ENCODE measurements at places on chromosomes 16 and 17.

DNA sequence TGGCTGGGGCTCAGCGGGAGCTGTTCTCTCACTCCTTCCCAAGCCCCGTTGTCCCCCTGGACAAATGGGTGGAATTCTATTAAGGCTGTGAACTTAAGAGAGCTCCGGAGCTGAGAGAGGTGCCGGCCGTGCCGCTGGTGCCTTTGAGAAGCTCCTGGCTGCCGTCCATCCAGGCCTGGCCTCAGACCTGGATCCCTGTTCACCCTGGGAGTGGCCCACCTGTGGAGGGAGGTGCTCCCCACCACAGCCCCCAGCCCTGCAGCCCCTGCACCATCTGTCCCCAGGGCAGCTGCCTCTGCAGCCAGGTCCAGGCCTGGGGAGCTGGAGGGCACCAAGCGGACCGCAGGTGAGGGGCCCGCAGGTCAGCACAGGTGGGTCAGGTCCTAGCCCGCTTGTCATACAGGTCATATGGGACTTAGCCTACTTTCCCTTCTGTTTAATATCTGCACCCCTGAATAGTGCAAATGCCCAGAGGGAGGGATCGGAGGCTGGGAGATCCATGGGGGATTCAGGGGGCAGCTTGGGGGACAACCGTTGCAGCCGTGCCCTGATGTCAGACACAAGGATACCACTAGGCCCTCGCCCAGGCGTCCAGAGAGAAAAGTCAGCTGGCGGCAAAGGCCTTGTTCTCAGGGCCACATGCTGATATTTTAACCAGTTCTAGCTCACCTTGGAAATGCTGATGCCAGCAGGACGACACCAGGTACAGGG is 15.2 kb upstream of the METRNL start:
- no peak for DNase-seq

DNA sequence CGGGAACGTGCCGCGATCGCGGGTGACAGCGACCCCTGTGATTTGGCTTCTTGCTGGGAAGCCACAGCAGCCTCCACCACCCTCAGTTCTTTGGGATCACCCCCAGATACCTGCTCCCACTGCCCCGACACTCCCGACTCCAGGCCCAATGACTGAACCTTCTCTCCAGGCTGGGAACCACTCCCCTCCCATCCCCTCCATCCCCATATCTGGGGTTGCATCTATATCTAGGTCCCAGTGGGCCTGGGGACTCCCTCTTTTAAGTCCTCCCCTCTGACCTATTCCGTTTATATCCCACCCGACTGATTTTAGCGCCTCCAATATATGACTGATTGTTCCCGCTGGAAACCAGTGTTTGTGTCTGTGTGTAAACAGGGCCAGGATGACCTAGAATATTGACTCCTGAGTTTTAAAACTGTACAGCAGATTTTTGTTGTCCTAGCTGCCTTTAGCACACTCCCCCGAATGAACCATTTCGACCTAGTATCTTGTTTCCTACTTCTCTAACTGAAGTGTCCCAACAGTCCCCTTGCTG is 667 bp downstream of the PSMD3 start:
- DNase-seq = no peak

GRCh38 chr16:1706386-1707192 is 594 bp downstream of the MAPK8IP3 start:
- DNase-seq = peak; percentile 11

DNA sequence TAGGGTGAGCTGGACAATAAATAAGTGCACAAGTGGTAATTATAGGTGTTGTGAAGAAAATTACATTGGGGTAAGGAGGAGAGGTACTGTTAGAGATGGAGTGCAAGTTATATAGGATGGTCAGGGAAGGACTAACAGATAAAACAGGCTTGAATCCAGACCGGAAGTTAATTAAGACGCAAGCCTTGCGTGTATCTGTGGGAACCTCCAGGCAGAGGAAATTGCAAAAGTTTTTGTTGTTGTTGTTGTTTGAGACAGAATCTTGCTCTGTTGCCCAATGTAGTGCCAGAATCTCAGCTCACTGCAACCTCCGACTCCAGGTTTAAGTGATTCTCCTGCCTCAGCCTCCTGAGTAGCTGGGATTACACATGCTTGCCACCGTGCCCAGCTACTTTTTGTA is 2.4 kb upstream of the ZNF18 start:
- no peak for DNase-seq

GRCh38 chr17:76491271-76492122 is 9.7 kb downstream of the RHBDF2 start:
- no peak for DNase-seq

DNA sequence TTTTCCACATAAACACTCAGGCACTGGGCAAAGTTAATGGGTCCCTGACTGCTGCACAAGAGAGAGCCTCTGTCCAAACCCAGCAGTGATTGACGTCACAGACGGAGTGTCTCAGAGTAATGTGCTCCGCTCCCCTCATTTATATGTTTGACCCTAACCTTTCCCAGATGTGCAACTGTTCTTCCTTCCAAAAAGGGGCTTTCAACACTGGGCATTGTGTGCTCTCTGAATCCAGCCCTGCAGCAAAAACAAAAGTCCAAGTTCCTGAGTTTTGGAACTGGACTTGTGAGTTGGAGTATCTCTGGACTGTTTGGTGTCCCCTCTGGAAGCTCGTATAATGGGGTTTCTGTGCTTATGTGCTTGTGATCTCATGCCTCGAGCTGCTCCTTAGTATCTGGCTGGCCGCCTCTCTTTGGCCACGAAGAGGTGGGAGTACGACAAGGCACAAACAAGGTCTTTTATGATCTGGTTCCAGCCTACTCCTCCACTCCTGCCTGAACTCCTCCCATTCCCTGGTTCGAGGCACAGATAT is 76.4 kb upstream of the SMIM36 start:
- DNase-seq = no peak

- peak; percentile 46 for DNase-seq
These were observed 231.9 kb downstream of the SEC14L1 start for GRCh38 chr17:77372444-77373298.

DNA sequence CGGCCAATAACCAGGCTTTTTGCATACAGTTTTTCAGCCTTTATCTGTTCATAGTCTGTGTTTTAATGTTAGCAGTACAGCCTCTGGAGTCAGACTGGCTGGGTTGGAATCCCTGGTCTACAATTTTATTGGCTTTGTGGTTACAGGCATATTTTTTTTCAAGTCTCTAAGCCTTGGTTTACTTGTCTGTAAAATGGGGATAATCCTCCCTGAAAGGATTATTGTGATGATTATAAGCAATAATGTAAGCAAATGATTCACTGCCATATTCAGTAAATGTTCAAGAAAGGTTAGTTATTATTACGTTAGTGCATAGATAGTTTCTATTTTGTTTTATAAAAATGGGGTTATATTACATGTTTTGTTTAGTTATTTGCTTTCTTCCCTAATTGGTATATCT is 15.7 kb downstream of the COX10 start:
- no peak for DNase-seq

- no peak for DNase-seq
These were observed 857.4 kb upstream of the GOT2 start for GRCh38 chr16:59591480-59591879.

Measured in stimulated activated CD4-positive, alpha-beta T cell treated with anti-CD3 and anti-CD28 coated beads, Interleukin-12 subunit alpha, Interleukin-12 subunit beta, amount 100 ng/mL, for 24 hours (primary cell).